ENCODE measurements at places on chromosomes 5 and 9.
A peak's percentile ranks its signal among the peaks of the same experiment; 100 is the strongest.

DNA sequence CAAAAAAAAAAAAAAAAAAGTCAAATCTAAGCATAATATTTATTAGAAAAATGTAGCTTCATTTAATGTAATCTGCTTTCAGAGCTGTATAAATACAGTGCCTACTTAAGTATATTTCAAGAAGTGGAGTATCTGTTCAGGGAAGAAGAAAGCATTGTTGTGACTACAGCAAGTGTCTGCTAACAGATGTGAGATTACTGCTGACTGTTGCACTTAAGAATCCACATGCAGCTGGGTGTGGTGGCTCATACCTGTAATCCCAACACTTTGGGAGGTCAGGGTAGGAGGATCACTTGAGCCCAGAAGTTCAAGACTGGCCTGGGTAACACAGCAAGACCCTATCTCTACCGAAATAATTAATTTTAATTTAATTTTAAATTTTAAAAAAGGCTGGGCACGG lies 19.0 kb downstream of the KDM3B start:
- no peak for DNase-seq

DNA sequence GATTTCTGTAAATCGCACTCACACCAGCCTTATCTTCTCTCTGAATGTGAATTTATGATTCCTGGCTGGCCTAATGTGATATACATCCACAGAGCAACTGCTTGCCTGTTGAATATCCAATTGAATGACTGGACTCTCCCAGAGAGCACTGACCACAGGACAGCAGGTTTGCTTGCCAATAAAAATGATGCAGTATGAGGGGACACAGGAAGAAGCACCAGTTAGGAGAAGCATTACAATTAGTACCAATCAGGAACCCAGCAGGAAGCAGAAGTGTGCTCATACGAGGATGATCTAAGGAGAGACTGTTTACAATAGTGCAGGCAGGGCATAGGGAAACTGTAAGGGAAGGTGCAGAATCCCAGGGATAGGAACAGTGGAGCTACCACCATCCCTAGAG lies 127.2 kb upstream of the ZNF366 start:
- no peak for DNase-seq

GRCh38 chr9:114405294-114406034 lies 17.7 kb upstream of the AKNA start:
- DNase-seq, result peak; percentile 82

GRCh38 chr5:169550227-169550626 lies 33.3 kb upstream of the SPDL1 start:
- DNase-seq, result no peak

GRCh38 chr9:126147186-126147935 lies 179.3 kb upstream of the MVB12B start:
- DNase-seq, result peak; percentile 25
